ENCODE measurements at places on chromosomes 3 and 15.

DNA sequence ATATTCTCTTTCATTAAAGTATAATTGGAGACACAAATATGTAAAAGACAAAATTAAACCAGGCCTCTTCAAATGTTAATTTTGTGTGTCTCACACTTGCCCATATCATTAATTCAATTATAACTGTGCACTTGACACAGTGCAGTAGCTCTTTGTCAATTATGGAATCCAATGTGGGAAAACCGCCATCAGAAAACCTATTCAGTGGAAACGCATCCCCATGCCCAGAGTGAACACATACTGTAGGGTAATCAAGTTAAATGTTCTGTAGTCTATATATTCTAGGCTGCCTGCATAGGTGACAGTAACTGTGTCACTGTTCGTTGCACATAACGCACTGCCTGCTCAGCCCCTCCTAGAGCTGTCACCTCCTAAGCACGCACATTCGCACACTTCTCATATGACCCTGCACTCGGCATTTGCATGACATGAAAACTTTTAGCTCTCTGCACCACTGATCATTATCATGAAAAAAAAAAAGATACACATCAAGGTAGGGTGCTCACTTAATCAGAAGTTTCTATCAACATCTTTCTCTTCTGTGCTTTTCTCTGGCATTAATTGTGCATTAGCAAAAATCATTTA lies 63.2 kb downstream of the MEIS2 start:
- no peak for DNase-seq

GRCh38 chr15:67931861-67932260 lies 92.0 kb upstream of the RNU6-1 start:
- no peak for DNase-seq

- no peak for DNase-seq
These were observed 219.4 kb downstream of the MEIS2 start for GRCh38 chr15:36880913-36881460.

DNA sequence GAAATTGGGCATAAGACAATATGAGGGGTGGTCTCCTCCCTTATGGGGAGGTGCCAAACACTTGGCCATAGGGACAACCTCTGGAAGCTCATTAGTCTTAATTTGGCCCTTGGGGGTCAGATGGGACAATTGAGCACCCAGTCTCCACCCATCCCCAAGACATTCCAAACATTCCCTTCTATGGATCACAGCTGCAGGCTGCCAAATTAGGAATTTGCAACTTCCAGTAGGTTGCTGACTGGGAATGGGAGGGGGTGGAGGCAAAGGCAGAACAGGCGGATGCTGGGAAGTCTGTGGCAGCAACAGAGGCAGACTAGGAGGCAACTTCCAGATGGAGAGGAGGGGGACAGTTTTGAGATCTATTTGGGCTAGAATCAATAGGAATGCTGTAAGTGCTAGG lies 1.4 kb upstream of the PDHB start:
- DNase-seq, result no peak

GRCh38 chr3:58068122-58068809 lies 60.0 kb downstream of the FLNB start:
- no peak for DNase-seq

GRCh38 chr3:182258538-182259177 lies 534.6 kb upstream of the ATP11B start:
- DNase-seq, result peak; percentile 16

DNA sequence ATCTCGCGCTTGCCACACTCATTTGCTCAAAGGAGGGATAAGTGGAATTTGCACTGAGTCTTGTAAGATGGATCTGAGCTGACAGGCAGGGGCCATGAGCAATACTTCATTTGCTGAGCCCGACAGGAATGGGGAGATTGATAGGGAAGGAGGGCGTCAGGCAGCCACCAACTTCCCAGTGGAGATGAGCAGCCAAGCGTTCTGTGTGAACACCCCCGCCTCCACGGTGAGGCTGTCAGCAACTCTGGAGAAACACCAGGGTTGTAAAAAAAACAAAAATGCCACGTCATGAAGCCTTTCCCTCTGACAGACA lies 36.8 kb downstream of the TLE3 start:
- no peak for DNase-seq

GRCh38 chr3:43144761-43145490 lies 39.0 kb upstream of the POMGNT2 start:
- DNase-seq, result no peak

- DNase-seq, result no peak
These were observed 144.0 kb upstream of the TLE3 start for GRCh38 chr15:70241561-70242320.

DNA sequence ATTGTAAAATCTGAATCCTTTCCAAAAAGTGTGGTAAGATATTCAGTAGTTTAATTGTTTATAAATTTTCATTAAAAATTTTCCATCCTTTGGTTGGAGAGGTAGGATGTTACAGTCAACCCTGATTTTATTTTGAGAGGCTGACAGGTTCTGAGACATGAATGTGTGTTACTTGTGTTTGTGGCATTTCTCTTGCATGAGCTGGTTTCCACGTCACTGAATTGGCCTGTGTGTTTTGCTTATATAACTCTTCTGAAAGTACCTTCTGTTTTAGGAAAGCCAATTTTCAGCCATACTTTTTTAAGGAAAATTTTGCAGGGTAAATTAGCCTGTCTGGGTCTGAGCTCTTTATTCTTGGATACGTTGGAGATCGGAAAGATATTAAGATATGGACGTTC lies 30.7 kb downstream of the PXYLP1 start:
- no peak for DNase-seq

DNA sequence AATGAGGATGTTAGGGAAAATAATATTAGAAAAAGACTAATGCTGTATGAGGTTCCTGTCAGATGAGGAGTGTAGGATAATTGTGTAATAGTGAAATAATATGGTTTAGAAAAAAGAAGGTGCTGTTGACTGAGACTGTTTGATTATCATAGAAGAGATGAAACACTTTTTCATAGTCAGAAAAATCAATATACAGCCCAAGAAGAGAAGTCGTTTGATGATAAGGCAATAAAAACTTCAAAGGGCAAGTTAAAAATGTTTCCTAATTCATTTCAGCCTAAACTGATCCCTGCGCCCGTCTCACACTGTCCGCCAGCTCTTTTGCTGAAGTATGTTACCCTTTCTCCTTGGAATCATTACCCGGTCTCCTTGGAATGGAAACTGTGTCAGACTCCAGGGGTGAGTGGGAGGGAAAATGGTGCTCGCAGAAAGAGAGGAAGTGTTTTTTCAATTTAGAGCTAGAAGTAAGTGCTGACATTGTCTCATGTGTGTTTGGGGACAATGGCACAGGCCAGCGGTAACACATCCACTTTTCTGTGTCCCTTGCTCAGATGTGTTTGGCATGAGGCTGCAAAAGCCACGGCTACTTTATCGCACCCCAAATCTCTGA lies 23.6 kb downstream of the DUT start:
- DNase-seq, result no peak

DNA sequence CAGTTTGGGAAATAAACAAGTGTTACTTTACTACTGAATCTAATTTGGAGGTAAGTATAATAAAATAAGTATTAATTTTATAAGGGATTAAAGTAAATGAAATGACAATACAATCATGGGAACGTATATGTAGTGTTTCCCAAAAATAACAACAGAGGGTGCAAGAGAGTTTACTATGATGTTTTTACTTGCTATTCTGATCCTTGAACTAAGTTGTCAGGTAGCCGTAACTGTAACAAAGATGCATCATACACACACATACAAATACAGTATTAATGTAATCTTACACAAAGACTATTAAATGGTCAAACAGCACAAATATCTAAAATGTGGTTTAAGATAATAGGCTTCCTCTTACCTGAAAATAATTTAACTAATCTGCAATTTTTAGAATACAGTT lies 311.4 kb downstream of the TBC1D5 start:
- DNase-seq, result peak; percentile 26

GRCh38 chr15:73017987-73018386 lies 34.3 kb upstream of the NEO1 start:
- no peak for DNase-seq

GRCh38 chr3:47266709-47267489 lies 15.7 kb downstream of the KIF9 start:
- peak; percentile 71 for DNase-seq

DNA sequence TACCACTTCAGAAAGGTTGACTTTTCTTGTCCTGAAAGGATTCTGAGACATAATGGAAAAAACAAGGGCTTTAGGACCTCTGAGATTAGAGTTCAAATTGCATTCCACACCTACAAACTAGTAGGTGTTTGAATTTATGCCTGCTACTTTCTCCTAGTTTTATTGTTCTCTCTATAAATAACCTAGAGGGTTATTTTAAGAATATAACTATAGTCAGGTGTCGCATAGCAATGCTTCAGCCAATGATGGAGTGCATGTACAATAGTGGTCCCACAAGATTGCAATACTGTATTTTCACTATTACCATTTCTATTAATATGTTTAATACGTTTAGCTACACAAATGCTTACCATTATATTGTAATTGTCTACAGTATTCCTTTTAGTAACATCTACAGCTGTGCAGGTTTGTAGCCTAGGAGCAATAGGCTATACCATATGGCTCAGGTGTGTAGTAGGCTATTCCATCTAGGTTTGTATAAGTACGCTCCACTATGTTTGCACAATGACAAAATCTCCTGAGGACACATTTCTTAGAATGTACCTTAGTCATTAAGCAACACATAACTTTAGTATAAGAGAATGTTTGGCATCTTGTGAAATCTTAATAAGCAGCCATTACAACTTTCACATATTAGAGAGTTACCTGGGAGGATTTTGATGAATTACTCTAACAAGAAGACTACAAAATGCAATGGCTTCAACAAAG lies 1352.5 kb downstream of the ZPLD1 start:
- DNase-seq, result no peak

- DNase-seq, result no peak
These were observed 125.0 kb downstream of the PLD1 start for GRCh38 chr3:171685116-171685895.

DNA sequence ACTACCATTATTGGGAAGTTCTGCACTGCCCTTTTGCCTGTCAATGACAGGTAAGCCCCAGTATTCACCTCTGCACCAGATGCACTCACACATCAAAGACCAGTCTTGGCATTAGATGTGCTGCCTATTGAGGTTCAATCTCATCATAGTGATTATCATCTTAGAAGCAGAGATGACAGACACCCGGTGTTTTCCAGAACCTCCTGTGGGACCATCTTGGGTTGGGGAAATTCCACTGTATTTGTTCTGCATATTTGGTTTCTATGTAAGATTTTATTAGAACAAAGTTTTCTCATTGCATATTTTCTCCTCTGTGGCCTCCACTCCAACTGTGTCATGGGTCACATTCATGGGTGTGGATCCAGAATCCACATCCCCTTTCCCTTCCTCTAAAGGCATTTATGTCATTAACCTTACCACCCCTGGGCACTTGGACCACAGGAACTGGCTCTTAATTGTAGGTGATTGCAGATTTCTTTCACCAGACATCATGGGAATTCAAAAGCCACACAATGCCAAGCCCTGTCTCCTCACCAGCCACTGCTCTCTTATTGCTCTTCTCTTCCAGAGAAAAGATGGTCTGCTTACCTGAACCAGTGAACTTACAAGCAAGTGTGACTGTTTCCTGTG lies 31.2 kb downstream of the PLA1A start:
- DNase-seq, result peak; percentile 77

- no peak for DNase-seq
These were observed 101.5 kb downstream of the ROBO2 start for GRCh38 chr3:77141423-77141822.

- no peak for DNase-seq
These were observed 16.7 kb upstream of the ZMAT3 start for GRCh38 chr3:179088306-179088705.

- DNase-seq, result no peak
These were observed 15.3 kb upstream of the SMAD3 start for GRCh38 chr15:67050062-67050461.

GRCh38 chr3:190183121-190183520 lies 62.4 kb upstream of the P3H2 start:
- DNase-seq, result peak; percentile 76

DNA sequence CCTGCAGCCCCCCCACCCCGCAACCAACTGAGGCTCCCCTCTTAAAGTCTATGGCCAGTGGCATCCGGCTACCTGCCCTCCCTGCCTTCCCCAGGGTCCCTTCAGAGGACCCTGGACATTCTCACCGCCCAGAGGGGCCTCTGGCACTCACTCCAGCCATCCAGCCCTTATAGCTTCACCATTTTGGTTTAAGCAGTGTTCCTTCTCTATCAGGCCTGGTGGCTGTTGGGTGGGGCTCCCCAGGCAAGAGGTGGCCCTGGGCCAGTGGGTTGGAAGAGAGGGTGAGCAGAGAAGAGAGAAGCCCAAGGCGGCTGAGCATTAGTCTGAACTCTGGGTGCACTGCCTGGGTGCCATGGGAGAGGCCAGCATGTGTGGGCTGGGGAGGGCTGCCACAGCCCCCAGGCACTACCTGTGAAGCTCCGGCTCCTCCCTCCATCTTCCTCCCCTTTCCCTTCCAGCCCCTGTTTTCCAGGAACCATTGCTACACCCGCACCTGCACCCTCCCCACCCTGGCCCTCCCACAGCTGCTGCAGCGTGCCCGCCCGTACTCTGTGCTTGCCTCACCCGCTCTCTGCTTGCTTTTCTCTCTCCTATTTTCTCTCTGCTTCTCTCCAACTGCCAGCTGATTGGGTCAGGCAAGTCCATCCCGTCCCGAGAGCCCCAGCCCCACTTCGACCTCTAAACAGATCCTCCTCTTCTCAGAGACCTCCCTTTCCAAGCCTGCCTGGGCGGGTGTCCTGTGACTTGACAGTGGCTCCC lies 168.2 kb downstream of the TBC1D2B start:
- DNase-seq, result no peak

DNA sequence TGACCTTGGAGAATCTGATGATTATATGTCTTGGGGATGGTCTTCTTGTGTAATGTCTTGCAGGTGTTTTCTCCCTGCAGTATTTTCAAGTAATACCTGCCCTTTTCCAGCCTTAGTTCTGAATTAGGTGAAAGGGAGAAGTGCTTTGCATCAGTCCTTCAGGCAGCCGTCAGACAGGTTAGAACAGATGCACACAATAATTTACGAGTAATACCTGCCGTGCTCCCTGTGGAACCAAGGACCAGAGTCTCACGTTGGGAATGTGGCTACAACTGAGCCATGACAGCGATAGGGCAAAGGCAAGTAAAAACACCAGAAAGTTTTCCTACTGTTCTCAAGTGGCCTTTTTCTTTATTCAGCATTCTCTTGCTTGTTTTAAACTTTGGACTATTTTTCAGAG lies 69.1 kb downstream of the CHCHD6 start:
- DNase-seq, result no peak

DNA sequence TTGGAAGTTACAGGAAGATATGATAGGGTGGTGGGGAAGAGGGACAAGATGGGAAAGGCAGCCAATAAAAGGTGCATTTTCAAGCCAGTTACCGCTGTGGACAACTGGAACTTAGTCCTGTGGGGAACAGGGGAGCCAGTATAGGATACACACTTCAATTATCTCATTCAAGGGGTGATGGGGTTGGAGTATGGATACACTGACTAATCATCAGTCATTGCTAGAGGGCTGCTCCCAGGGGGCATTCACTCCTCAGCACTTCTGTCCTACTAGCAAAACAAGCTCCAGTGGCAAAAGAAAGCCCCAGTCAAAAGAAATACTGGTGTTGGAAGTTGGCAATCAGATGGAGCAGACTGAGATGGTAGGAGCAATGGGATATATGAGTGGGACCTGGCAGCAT lies 183.4 kb upstream of the GADL1 start:
- no peak for DNase-seq

GRCh38 chr3:136385457-136385856 lies 135.3 kb downstream of the PCCB start:
- DNase-seq, result peak; percentile 47

GRCh38 chr15:81886591-81886990 lies 159.2 kb downstream of the MEX3B start:
- no peak for DNase-seq
